ENCODE measurements at places on chromosomes 2 and 18.
A peak's percentile ranks its signal among the peaks of the same experiment; 100 is the strongest.

GRCh38 chr18:44741085-44741484, 60.4 kb downstream of the SETBP1 start:
- DNase-seq: no peak

DNA sequence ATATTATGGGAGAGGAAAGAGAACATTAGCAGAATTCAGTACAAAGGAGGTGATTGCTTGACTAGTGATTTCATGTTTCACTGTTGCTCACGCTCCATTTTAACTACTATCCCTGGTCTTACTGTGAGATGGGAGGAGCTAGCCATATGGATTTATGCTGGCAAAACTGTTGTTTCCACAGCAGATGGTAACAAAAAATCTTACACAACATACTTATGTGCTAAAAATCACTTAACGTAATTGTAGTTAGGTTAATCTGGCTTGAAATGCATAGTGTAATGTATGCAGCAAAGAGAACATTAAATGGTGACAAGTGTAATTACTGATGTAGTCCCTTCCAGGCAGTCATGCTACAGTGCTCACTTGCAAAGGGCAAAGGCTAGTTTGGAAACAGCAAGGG, 155.6 kb upstream of the LYPD1 start:
- no peak for DNase-seq

DNA sequence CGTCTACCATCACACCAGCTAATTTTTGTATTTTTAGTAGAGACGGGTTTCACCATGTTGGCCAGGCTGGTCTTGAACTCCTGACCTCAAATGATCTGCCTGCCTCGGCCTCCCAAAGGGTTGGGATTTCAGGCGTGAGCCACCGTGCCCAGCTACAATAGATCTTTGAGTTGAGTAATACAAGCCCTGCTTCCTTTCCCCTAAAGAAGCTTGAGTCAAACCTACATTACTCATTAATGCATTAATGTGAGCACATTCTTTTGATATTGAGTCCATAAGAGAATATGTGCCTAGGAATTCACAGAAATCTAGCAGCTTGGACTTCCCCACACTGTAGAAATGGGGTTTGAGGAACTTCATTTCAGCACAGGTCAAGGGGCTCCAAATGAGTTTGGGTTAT, 39.6 kb downstream of the PSMG2 start:
- DNase-seq: no peak

GRCh38 chr2:28268386-28268785, 124.3 kb upstream of the FOSL2 start:
- DNase-seq: no peak

- DNase-seq: no peak
These were observed 43.5 kb upstream of the FAHD2A start for GRCh38 chr2:95359031-95359430.

DNA sequence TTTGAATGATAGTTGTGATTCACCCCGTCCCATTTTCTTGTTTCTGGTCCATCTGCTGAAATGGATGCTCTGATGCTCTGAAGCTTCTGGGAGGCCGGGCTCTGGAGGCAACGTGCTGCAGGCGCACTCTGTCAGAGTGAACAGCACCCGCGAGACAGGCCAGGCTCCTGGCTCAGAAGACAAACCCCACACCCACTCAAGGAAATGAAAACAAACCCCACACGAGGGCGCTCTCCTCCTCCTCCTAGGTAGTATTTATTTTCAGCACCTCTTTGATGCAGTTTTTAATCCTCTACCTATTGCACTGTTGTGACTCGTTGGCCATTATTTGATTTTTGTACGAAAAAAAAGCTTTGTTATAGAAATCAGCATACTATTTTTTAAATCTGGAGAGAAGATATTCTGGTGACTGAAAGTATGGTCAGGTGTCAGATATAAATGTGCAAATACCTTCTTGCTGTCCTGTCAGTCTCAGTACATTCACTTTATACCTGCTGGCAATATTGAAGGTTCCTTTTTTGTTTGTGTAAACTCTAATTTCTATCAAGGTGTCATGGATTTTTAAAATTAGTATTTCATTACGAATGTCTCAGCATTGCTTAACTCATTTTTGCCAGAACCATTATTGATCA, 10.3 kb upstream of the CHST10 start:
- peak; percentile 58 for DNase-seq

GRCh38 chr2:137980459-137980858, 16.2 kb downstream of the HNMT start:
- no peak for DNase-seq

DNA sequence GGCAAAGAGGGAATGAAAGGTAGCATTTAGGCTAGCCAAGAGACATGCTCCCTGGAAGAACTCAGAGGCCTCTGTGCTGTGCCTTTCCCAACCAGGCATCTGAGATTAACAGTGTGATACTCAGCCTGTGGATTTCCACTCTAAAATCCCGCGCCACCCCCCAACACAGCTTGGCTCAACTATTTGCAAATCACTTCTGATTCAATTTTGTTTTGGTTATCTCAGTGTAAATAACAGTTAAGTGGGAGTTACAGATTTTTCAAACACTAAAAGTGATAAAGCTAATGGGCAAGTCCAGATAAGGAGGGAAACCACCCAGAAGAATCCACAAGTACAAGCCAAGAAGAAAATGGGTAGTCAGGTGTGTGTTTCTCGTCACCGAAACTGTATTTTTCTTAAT, 1.4 kb upstream of the NRP2 start:
- DNase-seq: no peak

DNA sequence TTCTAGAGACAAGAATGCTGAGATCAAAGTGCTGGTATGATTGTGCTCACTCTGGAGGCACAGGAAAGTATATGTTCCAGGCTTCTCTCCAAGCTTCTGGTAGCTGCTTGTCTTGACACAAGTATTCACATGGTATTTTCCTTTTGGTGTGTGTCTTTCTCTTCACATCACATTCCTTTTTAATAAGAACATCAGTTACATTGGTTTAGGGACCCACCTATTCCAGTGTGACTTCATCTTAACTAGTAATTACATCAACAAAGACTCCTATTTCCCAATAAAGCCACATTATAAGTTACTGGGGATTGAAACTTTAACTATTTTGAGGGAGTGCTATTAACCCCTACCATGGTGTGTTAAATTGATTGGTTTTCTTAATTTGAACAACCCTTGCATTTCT, 119.1 kb downstream of the FSIP2 start:
- DNase-seq: no peak

DNA sequence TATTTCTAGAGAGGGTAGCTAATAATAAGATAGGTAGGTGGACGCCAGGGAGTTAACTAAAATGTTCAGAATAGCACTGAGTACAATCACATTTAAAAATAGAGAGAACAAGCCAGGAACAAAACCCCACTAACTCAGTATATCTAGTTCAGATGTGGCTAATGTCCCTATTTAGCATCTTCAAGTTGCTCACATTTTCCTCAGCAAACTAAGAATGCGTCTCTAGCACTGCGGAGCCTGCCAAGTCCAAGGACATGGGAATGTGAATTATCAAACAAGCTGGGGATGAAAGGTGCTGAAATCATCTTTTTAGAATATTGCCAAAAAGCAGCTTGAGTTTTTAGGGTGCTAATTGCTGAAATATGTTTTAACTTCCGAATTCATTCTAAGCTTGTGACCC, 398.5 kb upstream of the FIGN start:
- DNase-seq: no peak

- DNase-seq: no peak
These were observed 125.6 kb upstream of the CDC42EP3 start for GRCh38 chr2:37797081-37797480.

DNA sequence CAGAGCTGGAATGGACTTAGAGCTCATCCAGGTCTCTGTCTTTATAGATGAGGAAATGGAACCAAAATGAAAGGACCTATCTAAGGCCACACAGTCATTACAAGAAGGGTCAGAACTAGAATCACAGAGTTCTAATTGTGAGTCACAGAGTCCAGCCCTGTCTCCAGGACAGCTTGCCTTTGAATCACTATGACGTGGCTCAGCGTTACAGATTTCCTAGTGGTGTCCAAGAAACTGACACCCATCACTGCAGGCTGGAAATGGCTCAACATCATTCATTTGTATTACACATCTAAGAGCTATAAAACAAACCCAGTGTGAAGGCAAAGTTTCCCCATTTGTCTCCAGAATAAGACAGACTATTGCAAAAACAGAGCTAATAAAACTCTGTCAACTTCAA, 164.3 kb upstream of the SIX2 start:
- DNase-seq: no peak

DNA sequence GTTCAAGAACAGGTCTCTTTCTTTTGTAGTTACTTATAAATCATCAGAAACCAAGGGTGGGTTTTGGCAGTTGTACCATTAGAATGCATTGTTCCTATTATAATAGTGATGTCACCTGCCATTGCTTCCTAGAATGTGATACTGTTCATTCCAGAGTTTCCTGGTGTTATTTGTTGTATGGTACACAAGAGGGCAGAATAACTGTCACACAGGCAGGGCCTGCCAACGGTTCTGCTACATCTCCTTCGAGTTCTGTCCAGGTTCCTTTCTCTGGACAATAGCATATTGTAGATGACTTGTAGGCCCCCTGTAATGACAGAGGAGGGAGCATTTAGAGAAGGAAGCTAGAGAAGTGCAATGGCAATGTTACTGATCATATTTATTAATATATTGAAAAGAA, 98.3 kb downstream of the KLHL14 start:
- no peak for DNase-seq

DNA sequence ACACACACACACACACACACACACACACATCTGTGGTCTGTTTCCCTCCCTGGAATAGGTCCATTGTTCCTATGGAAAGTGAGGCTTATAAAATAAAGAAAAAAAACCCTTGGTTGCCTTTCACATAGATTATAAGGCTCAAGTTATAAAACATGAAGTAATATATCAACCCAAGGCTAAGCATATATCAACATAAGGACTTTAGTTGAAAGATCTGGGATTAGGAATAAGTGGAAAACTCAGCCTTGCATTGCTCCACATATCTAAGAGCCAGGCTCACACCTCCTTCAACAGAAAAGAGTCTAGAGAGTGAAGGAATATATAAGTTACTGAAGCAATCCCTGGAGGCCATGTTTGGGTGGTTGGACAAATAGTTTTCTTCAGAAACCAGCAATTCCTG, 235.0 kb downstream of the SUCLG1 start:
- DNase-seq: no peak

DNA sequence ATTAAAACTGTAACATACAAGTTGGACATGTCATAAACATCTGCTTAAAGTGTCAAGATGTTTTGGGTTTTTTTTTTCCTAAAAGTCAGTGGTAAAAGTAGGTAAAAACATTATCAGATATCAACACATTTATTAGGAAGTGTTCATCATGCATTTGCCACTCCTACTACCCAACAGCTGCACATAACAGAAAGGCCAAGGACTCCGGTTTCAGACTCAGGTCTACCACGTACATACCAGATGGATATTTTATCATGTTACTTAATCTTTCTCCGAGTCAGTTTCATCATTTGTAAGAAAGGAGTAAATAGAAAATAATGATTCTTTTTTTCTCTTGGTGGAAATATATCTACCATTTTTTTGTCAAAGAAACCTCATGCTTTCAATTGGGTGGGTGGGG, 192.3 kb downstream of the UBE2E3 start:
- no peak for DNase-seq

DNA sequence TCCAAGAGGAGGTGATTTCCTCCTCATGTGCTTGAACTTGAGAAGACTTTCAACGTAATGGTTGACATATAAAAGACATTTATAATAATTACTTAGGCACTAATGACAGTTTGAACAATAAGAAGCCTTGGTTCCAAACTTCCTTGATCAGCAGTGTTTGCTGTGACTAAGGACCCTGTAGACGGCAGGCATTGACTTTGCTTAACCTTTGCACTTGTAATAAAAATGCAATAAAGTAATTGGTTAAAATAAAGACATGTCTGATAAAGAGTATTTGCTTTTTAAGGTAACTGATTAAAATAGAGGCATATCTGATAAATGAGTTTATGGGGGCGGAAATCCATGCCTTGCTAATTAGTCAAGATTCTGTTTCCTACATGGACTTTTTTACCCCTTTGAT, 82.2 kb upstream of the ST8SIA3 start:
- DNase-seq: no peak

- no peak for DNase-seq
These were observed 240.9 kb upstream of the GULP1 start for GRCh38 chr2:188050726-188051125.

GRCh38 chr2:233186851-233187250, 64.6 kb upstream of the ATG16L1 start:
- no peak for DNase-seq

GRCh38 chr2:176910828-176911227, 301.8 kb upstream of the HNRNPA3 start:
- DNase-seq: no peak

GRCh38 chr2:46980786-46981573, 65.4 kb upstream of the MCFD2 start:
- DNase-seq: no peak

GRCh38 chr18:21489919-21490495, 110.5 kb downstream of the ESCO1 start:
- no peak for DNase-seq

DNA sequence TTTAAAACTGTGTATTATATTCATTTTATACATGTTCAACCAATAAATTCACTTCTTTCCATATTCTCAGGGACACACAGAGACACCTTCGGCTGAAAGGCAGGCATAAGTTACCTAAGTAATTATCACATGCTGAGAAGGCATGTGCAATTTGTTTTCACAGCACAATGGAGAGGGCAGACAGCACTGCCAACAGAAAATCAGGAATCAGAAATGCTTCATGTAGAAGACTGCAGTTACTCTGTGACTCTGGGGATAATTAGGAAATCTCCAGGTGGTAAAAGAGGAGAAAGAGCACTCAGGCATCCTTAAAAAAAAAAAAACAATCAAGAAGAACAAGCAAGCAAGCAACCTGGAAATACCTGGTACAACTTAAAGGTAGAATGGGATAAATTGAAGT, 49.3 kb downstream of the DSEL start:
- DNase-seq: no peak

DNA sequence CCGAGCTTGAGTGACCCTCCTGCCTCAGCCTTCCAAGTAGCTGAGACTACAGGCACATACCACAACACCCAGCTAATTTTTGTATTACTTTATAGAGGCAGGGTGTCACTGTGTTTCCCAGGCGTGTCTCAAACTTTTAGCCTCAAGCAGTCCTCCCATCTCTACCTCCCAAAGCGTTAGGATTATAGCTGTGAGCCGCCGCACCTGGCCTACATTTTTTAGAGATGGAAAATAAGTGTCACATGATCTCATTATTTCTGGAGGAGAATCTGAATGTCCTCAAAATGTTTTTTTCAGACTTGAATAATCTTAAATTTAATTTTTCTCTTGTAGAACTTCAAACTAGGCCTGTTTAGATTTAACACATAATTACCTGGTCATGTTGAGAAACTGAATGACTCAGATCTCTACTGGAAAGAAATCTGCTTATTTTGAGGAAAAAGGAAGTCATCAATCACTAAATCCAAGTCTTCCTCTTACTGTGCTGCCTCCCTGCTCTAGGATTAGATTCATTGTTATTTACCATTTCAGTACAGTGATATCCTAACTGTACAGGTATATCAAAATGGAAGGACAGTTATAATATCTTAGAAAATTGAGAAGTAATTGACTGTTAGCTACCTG, 92.4 kb downstream of the COX7A2L start:
- DNase-seq: no peak

GRCh38 chr2:63856303-63856603, 14.6 kb downstream of the UGP2 start:
- no peak for DNase-seq

- DNase-seq: no peak
These were observed 22.2 kb downstream of the ZSCAN30 start for GRCh38 chr18:35267809-35268208.

Measured in activated T-cell treated with anti-CD3 and anti-CD28 coated beads for 48 hours (primary cell).